ENCODE measurements at places on chromosomes 2 and 18.

DNA sequence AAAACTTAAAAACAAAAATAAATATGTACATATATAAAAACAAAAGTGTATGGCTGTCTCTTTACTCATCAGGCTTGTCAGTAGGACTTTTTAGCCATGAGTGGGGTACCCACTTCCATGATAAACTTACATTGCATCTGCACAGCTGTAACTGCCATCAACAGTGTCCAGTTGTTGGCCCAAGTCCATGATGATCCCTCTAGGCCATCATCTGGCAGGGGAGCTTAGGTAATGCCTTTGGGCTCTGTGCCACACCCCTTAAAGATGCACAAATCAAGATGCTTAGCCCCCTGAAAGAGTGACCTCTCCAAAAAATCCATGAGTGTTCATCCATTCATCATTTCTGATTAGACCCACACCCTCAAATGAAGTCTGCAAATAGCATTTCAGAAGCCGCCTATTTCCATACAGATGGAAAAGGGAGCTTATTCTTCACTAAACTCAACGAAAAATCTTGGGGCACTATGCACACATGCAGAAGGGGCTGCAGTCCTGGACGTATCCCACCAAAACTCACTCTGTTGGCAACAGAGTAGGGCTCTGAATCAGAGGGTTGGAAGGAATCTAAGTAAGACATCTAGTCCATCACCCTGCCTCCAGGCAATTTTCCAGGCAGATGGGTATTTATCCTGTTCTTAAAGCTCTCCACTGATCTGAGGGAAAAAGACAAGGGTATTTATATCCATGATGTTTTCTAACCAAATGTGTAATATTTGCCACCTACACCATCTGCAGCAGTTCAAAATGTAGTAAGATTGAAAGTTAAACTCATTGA is 691.0 kb downstream of the ZEB2 start:
- DNase-seq: no peak

- no peak for DNase-seq
These were observed 62.8 kb upstream of the DTNA start for GRCh38 chr18:34647251-34647650.

DNA sequence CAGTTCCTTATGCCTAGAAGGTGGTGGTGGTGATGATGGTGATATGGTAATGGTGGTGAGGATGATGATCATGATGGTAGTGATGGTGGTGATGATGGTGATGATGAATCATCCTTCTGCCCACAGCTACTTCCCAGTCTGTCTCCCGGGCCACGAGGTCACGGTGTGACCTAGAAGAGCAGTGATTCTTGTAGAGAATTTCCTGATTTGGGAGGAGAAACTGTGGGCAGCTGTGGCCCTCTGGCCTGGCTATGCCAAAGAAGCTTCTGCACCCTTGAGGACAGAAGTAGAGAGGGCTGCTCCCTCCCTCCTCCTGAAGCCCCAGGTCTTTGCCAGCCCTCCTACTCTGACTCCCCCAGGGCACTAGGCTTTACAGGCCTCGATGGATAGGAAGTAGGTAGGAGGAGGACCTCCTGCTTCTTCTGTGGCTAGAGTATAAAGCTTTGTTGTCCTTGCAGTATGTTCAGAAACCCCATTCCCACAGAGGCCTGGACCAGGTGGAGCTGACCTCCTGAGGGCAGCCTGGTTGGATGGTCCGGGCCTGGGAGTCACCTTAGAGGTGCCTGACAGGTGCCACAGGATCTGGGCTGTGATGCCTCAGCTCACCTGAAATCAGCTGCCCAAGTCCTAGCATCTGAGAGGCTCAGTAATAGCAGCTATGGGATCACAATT is 57.9 kb upstream of the EPAS1 start:
- no peak for DNase-seq

GRCh38 chr2:158486970-158487325 is 30.2 kb downstream of the PKP4 start:
- DNase-seq: no peak

DNA sequence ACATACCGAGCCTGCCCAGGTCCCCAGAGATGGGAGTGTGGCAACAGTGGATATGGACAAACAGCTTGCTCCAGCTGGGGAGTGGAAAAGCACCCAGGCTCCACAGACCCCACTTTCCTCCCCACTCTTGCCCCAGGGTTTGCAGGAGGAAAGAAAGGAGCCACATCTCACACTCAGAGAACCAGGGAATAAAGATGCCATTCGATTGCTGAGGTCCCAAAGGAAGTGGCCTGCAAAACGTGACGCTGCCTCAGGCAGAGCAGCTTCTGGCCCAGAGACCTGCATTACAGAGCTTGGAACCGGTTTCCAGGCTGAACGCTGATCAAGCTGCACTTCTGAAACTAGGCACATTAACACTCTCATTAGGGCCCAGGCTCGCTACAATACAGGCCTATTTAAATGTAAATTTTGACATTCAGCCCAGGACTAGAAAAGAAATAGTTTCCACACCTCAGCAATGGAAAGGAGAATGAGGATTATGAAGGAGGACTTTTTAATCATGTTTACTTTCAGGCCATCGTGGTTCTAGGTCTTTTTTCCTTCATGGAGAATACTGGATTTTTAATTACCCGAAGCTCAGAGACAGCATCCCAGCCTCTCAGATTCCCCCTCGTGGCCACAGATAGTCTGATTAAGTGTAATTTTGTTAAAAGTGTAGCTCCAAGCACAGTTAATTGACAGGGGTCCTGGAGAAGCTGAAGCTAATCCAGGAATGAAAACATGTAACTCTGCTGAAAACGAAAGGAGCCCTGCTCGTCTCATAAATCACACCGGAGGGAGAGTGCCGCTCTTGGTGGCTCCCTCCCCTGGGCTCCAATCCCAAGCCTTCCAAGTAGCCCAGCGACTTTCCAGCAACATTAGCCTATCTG is 221.3 kb upstream of the RAB6C start:
- no peak for DNase-seq
